ENCODE measurements at places on chromosomes 4 and X. TPM values are rescaled to one million over a fixed set of nuclear protein-coding genes. Genes with fewer than 3 reads are reported as not detected.

GRCh38 chr4:102253860-102254259 is 91.4 kb downstream of the SLC39A8 start:
- no peak overlapping the region for H3K4me3 ChIP-seq
- no peak for DNase-seq
- H3K27me3 ChIP-seq: no peaks in the 10 kb centered on the region
- H3K36me3 ChIP-seq: no peaks in the 10 kb centered on the region
- no peak overlapping the region for H3K27ac ChIP-seq

DNA sequence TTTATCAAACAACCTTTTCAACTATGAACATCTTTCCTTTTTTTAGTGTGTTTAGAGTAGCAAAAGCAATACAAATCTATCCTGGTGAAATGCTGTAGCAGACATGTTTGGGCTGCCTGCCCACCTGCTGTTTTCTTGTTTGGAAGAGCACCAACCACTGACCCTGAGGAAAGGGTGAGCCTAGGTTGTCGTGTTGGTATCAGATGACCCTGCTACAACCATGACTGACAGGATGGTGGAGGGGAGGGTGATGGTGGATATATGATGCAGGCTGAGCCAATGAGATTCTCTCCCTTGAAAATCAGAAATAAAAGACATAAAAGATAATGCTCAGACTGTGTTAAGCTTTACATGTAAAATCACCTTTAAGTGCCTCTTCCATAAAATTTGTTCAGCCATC is 201.2 kb downstream of the NPNT start:
- no peaks in the 10 kb centered on the region for H3K27me3 ChIP-seq
- no peak overlapping the region for H3K4me3 ChIP-seq
- H3K36me3 ChIP-seq: peaks cover 1% of the 10 kb centered on the region
- H3K27ac ChIP-seq: no peak overlapping the region

The IL21 gene
- not detected for polyA plus RNA-seq

The ETDA gene
- polyA plus RNA-seq: not detected

The NXF2 gene
- 0.40 TPM for polyA plus RNA-seq

DNA sequence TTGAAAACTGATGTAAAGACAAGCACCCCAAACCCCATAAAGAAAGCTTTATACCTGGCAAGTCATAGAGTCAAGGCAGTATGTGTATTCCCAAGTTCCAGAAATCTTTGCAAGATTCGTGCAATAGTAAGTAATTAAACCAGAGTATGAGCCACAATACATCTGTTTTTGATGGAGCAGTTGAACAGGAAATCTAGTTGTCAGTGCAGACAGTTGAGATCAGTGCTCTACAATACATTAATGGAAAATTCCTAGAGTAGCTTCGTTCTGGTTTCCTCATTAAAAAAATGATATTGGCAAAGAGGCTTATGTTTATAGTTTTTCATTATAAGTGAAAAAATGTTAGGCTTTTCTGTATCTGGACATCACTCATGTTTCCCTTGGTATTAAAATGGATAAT is 575.3 kb downstream of the TRIML1 start:
- H3K4me1 ChIP-seq: no peaks in the 10 kb centered on the region
- no peak overlapping the region for H3K27ac ChIP-seq
- no peak overlapping the region for H3K4me3 ChIP-seq
- no peak for DNase-seq
- H3K36me3 ChIP-seq: no peaks in the 10 kb centered on the region

The CCDC110 gene
- polyA plus RNA-seq: 6.7 TPM

DNA sequence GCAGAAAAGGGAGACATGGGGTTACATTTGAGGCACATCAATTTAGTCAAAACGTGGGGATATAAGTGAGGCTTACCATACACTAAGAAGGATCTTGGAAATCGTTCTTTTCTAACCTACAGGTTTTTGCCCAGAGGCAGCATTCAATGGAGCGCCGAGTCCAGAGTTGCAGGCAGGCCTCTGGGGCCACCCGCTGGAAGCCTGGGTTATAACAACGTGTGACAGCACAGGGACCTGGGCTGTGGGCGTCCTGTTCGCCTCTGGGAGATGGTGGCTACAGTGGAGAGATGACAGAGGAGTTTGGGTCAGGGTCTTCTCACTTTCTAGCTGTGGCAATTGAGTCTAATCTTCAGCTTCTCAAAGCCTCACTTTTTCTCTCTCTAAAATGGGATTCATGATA is 53.9 kb downstream of the ENPP6 start:
- H3K4me1 ChIP-seq: peaks cover 31% of the 10 kb centered on the region
- H3K27me3 ChIP-seq: no peaks in the 10 kb centered on the region
- no peaks in the 10 kb centered on the region for H3K36me3 ChIP-seq

- no peaks in the 10 kb centered on the region for H3K27me3 ChIP-seq
- H3K27ac ChIP-seq: no peak overlapping the region
- no peaks in the 10 kb centered on the region for H3K36me3 ChIP-seq
- no peak for DNase-seq
- no peaks in the 10 kb centered on the region for H3K4me1 ChIP-seq
Observed at GRCh38 chrX:153525451-153525850, 8.0 kb downstream of the ATP2B3 start.

DNA sequence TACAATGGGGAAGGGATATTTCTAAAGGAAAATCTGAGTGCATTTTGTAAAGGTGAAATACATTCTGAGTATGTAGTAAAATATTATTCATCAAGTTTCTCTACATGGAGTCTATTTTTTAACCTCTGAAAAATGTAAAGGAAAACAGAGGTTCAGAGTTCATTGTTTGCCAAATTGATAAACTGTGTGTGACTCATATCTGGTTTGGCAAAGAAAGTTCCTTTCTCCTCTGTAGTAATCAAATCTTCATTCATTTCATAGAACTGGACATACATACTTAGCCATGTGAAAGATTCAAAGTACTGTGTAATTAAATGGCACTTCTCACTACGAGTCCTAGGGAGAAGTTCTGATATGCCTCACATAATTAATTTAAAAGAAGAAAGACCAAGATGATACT is 61.6 kb downstream of the HPGD start:
- H3K4me1 ChIP-seq: no peaks in the 10 kb centered on the region
- DNase-seq: no peak
- no peak overlapping the region for H3K4me3 ChIP-seq
- no peaks in the 10 kb centered on the region for H3K36me3 ChIP-seq

The FOXO4 gene
- 8.0 TPM for polyA plus RNA-seq

Measured in GM23338 (cell line).